SW 1271 (cell line): ENCODE measurements at places on chromosomes 2 and 18.

GRCh38 chr2:10274983-10275802, 27.5 kb upstream of the HPCAL1 start:
- no peak for DNase-seq

GRCh38 chr2:120617055-120617454, 118.6 kb upstream of the GLI2 start:
- DNase-seq = no peak

DNA sequence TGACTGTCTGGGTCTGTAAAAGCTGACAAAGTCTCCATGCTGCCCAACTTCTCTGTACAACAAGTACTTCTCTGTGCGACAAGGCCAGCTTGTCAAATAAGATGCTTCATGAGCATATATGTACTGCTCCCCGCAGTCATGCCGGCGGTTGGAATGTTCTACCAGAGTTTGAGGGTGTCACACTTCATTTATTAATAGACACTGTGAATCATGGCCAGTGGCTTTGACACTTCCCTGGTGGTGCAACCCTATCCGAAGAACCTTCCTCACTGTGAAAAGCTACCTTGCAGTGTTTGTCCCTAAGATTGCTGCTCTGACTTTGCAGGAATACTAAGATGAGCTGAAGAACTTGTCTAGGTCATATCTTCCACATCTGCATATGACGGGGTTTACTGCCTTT, 120.9 kb upstream of the NRP2 start:
- no peak for DNase-seq

GRCh38 chr18:57816208-57816954, 13.3 kb upstream of the ATP8B1 start:
- DNase-seq = no peak

GRCh38 chr2:226001716-226002115, 602.2 kb downstream of the NYAP2 start:
- no peak for DNase-seq

- no peak for DNase-seq
Measured at GRCh38 chr18:10860928-10861327, 288.4 kb downstream of the PIEZO2 start.

- no peak for DNase-seq
Measured at GRCh38 chr2:186569897-186570296, 20.0 kb upstream of the ITGAV start.

- no peak for DNase-seq
Measured at GRCh38 chr2:143680885-143681405, 551.7 kb downstream of the ARHGAP15 start.

- no peak for DNase-seq
Measured at GRCh38 chr2:96926791-96927190, 56.9 kb upstream of the SEMA4C start.

GRCh38 chr18:26268454-26268853, 42.2 kb downstream of the TAF4B start:
- no peak for DNase-seq

DNA sequence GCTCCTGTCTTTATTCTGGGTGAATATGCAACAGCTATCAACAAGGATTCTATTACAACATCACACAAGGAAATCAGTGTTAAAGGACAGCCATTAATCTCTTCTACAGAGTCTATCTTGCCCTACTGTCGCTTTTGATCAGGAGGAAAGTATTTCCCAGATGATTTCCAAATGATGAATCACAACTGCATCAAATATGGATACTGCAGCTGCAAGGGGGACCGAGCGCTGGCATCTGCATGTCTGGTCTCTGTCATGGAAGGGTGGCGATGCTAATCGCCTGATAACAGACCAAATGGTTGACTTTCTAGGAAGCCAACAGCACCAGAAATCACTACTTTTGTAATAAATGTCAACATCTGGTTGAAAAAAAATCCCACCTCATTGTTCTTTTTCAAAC, 21.2 kb upstream of the OR6B3 start:
- DNase-seq = no peak

DNA sequence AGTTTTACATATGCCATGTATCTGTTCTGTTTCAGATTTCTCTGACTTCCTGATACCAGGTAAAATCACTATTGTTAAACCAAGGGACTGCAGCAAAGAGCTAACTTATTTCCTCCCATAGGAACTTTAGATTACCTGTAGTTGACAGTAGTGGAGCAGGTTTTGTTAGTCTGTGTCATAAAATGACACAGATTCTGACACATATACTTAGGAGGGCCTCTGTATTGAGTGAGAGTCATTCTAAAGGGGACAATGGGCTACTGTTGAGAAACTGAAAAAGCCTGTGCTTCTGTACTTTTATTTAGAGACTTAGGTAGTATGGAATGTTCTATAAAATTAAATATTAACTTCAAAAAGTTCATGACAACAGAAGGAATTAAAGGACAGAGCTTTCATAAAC, 48.2 kb downstream of the KCMF1 start:
- DNase-seq = no peak

GRCh38 chr18:46893360-46893759, 23.9 kb downstream of the PIAS2 start:
- DNase-seq = no peak

DNA sequence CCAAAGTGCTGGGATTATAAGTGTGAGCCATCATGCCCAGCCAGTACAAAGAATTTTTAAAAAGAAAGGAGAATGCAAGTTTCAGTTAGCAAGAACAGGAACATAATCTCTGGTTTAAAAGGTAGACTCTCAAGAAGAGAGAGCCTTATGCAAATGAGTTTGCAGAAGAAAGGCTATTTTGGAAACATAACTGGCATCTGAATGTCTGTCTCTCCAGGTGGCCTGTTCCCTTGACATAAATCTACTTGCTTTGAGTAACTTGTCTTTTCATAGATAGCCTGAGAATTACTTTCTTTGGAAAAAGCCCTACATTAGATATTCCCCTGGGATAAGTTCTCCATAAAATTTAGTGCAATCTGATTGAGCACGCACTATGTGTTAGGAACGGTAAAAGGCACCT, 109.6 kb downstream of the ICOS start:
- DNase-seq = no peak

GRCh38 chr2:190219186-190219585, 100.4 kb downstream of the HIBCH start:
- no peak for DNase-seq

GRCh38 chr2:166297951-166298350, 77.8 kb downstream of the SCN9A start:
- DNase-seq = no peak
